ENCODE measurements at places on chromosomes 5 and 9.

DNA sequence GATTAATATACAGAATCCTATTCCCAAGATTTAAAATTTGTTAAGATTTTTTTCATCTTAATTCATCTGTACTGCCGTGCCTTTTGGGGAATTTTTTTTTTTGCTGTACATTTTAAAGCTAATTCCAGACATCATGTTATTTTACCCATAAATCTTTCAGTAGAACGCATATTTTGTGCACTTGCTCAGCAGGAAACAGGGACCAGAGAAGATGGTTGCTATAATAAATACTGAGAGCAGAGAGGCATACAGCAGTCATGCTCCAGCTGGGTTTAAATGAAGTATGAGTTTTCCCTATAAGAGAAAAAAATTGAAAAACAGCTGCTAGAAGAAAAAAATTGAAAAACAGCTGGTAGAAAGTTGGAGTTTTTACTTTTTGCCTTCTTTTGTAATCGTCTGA, 196.9 kb upstream of the PUM3 start:
- DNase-seq, result no peak

GRCh38 chr9:131915181-131915580, 164.5 kb downstream of the MED27 start:
- DNase-seq, result no peak

GRCh38 chr9:72680593-72681282, 159.3 kb downstream of the TMC1 start:
- DNase-seq, result no peak

DNA sequence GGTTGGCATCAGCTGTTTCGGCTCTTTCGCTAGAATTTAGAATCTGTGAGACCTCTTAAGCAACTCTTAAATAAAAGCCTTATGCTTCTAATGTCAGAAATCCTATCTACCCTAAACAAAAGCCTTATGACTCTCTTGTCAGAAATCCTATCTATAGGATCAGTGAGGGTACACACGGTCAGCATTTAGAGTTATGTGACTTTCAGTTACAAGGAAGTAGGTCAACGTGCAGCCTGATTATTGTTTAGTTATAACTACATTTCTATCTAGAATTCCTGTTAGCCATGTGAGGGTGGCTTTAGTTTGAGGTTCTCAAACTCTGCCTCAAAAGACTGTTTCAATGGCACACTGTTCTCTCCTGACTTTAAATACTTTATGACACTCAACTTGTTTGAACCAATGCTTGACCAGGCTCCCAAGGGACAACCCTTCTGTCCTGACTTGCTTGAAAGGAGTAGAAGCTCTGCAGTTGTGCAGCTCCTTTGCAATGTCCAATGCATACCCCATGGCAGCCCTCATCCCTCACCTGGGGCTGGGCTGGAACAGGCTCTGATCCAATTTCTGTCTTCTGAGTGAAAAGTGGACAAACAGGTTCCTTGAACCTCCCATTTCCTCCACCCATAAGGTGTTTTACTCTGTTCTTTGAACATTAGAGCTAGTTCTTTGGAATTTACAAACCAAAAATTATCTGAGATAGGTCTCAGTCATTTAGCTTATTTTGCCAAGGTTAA, 251.6 kb upstream of the PIK3R1 start:
- no peak for DNase-seq

DNA sequence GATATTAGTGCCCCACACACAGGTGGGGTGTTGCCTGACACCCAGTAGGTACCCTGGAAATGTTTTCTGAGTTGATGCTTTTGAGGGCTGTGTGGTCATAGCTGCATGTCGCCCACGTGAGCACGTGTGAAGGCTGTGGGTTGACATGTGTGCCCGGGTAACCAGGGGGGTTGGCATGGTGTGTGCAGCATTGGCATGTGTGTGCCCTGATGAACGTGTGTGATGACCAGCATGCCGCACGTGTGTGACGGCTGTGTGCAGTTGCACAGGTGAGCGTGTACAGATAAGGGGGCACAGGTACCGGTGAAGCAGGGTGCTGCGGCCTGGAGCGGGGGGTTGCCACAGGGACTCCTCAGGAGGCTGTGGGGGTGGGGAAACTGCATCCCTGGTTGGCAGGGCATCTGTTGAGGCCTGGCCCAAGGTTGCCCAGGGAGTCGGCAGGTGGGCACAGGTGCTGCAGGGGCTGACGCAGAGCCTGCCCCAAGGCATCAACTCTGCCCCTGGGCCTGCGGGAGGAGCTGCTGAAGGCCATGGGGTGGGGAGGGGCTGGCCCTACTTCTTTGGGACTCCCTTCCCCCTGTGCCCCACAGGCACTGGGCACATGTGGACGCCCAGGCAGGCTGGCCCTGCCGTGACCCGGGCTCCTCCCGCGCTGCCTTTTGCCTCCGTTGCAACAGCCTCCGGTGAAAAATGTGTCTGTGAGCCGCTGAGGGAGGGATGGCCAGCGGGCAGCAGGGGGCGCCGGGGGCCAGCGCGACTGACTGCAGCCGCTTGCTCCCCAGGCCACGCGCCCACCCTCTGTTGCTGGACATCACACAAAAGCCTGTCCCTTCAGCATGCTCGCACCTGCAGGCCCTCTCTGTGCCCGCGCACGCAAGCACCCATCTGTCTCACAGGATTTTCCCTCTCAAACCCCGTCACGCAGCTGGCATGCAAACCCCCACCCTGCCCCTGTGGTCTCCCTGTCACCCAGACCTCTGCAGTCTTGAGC, 2.2 kb downstream of the UNC5A start:
- DNase-seq, result no peak

DNA sequence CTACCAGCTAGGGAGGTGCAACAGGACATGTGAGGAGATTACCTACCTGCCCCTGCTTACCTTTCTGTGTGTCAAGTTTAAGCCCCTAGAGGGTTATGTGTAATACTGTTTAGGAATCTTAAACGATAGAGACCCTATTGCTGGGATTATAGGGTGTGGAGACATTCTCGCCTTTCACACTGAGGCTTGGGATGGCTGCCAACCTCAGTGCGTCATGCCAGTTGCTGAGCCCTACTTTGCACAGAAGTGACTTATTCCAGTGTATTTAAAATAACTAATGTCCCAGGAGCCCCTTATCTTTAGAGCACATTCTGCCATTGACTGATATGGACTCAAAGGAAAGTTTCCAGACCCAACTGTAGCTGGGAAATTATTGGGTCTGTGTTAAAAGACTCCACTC, 76.6 kb upstream of the XPA start:
- DNase-seq, result no peak

- DNase-seq, result no peak
Observed at GRCh38 chr9:107571148-107571547, 81.6 kb upstream of the KLF4 start.

- DNase-seq, result no peak
Observed at GRCh38 chr9:81174023-81174422, 515.3 kb downstream of the TLE1 start.

DNA sequence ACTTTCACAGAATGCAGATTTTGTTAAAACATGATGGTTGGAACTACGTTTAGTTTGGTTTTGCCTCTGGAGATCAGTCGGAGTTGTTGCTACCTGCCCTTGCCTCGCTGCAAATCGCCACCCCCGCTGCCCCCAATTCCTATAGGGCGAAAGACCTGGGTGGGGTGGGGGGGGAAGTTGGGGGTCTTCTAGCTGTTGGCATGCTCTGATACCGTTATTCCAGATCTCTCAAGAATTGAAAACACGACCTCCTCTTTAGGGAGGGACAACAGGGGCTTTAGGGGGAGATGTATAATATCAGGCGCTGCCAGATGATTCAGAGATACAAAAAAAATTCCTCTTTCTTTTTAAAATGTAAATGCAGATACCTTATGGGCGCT, 36.4 kb upstream of the NFIB start:
- DNase-seq, result no peak

DNA sequence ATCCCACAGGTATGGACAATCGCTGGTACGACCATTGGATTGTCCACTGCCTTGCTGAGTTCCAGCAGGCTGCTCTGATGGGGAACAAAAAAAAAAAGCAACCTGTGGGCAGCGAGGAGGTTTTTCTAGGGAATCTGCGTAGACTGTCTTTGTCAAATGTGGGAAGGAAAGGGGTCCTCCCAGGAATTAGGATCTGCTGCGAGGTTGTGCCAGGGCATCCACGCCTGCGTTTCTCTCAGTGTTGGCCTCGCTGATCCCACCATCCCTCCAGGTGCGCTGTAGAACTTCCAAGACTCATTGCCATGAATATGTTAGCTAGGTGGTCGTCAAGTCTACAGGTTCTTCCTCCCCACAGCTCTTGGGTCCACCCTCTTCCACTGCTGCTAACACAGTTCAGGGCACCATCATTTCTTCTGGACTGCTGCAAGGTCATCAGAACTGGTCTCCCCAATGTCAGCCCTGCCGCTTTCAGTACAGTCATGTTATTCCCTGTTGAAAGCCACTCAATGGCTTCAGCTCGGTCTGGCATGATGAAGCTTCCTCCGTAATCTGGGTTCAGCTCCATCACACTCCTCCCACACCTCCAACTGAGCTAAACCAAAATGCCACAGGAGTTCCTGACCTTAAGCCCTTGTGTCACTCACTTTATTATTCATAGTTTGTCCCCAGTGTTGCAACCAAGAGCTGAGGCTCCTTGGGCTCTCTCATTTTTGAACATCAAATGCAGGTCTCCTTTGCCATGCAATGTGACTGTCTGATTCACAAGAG, 79.5 kb upstream of the DMRT1 start:
- DNase-seq, result no peak

GRCh38 chr9:133394687-133395271, 18.6 kb downstream of the STKLD1 start:
- no peak for DNase-seq

DNA sequence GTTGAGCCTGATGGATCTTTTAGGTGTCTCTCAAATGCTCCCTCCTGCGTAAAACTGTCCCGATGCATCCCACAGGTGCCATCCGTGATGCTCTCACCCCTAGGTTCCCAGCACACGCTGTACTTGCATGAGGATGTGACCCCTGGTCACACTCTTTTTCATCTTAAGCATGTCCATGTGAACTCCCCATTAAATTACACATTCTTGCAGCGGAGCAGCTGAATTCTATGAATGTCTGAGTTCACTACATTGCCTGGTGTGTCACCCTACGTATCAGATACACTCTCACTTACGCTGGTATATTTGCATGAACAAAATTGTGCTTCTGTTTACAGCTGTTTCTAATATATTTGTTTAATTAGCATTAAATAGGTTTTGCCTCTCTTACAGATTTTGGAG, 105.3 kb upstream of the RETREG1 start:
- DNase-seq, result no peak

DNA sequence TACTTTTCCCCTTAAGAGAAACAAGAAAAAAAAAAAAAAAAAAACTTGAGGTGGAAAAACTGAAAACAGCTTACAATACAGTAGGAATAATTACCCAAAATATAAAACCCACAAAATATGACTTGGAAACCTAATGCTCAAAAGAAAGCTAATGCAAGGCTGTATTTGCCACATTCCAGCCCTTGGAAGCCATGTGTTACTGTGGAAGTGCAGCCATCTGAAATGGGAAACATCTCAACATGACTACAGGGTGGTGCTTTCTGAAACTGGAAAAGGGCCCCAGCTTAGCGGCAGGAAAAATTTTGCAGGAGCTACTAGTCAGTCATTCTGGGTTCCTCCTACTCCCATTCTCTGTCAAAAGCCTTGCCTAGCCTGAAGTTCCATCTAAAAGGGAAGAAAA, 20.4 kb downstream of the CDK5RAP2 start:
- no peak for DNase-seq

GRCh38 chr5:171724468-171725204, 61.0 kb upstream of the SMIM23 start:
- DNase-seq, result no peak

DNA sequence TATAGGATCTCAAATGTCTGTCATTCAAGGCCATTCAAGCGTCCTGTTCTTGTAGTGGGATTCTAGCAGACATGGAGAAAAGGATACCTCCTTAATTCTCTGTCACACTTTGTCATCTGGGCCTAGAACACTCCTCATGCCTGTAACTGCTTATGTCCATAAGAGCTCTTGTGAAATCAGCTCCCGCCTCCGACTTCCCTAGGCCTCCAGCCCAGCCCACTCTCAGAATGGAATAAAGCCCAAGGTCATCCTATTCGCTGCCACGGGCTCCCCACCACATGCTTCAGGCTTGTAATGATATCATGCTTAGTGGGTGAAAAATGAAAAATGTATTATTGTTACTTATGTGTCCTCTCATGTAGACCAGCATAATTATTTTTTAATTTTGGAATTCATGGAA, 632.5 kb downstream of the ISL1 start:
- DNase-seq, result no peak

GRCh38 chr9:70412832-70413463, 1.5 kb downstream of the KLF9 start:
- no peak for DNase-seq

GRCh38 chr5:132386644-132387286, 17.3 kb downstream of the SLC22A5 start:
- peak; percentile 67 for DNase-seq

GRCh38 chr5:111434800-111435199, 77.5 kb downstream of the STARD4 start:
- no peak for DNase-seq

DNA sequence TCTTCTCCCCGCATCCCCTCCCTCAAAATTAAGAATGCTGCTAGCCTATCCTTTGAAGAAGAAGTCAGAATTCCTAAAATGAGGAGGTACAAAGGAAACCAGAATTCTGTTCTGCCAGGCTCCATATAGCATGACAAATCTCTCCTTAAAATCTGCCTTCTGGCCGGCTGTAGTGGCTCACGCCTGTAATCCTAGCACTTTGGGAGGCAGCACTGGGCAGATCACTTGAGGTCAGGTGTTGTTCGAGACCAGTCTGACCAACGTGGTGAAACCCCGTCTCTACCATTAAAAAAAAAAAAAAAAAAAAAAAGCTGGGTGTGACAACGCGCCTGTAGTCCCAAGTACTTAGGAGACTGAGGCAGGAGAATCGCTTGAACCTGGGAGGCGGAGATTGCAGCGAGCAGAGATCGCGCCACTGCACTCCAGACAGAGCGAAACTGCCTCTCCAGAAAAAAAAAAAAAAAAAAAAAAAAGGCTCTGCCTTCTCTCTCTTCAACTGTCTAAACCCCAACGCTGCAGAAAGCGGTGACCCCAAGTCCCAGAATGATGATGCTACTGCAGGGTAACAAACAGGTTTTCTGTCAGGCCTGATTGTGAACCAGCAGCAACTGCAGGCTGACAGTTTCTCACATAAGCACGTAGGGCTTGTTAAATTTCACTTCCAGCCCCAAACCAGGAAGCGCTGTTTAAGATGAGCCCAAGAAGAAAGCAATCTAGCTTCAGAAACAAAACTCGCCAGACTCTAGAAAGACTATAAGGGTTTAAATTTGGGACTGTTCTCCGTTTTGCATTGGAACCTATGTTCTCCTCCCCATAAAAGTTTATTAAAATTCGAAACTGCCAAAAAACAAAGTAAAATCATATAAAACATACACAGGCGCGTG, 963 bp upstream of the CAST start:
- DNase-seq, result peak; percentile 21

Data from stimulated activated CD4-positive, alpha-beta T cell treated with anti-CD3 and anti-CD28 coated beads, Interleukin-2, amount 100 ng/mL, for 48 hours (primary cell).